ENCODE measurements at places on chromosomes 13 and 19. TPM values are rescaled to one million over a fixed set of nuclear protein-coding genes. Genes with fewer than 3 reads are reported as not detected.
A peak's percentile ranks its signal among the peaks of the same experiment; 100 is the strongest.

The FSD1 gene
- 0.31 TPM for total RNA-seq

The FPR3 gene
- total RNA-seq, result 8.8 TPM

The NFIX gene
- 131 TPM for total RNA-seq

The ZNF416 gene
- total RNA-seq, result 6.4 TPM

DNA sequence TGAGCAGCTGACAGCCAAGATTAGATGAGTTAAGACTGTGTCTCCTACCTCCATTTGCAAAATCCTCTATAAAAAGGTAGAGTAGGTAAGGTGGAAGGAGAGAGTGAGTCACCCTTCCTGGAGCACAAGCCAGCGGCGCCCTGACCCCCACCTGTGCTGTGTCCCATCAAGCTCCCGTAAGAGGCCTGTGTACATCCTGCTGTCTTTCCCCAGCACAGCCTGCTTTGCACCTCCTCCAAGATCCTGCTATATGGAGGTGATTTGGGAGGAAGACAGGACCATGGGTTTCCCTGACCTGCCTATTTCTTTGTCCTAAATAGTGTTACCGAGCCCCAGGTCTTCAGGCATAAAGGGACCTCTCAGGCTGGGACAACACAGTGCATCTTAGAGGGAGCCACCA, 62.3 kb upstream of the UQCRFS1 start:
- peak; percentile 9 for DNase-seq

- DNase-seq, result no peak
Measured at GRCh38 chr13:39385621-39386231, 217.3 kb downstream of the LHFPL6 start.

- DNase-seq, result no peak
Measured at GRCh38 chr19:12949363-12950283, 4.0 kb downstream of the RAD23A start.

- DNase-seq, result no peak
Measured at GRCh38 chr19:53007200-53007599, 6.5 kb upstream of the ERVV-1 start.

DNA sequence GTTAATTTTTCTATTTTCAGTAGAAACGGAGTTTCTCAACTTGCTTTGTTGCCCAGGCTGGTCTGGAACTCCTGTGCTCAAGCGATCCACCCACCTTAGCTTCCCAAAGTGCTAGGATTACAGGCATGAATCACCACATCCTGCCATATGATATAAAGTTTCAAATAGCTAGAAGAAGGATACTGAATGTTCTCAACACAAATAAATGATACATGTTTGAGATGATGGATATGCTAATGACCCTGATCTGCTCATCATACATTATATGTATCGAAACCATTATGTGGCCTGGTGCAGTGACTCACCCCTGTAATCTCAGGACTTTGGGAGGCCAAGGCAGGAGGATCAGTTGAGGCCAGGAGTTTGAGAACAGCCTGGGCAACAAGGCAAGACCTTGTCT, 11.5 kb downstream of the CIB3 start:
- DNase-seq, result no peak

DNA sequence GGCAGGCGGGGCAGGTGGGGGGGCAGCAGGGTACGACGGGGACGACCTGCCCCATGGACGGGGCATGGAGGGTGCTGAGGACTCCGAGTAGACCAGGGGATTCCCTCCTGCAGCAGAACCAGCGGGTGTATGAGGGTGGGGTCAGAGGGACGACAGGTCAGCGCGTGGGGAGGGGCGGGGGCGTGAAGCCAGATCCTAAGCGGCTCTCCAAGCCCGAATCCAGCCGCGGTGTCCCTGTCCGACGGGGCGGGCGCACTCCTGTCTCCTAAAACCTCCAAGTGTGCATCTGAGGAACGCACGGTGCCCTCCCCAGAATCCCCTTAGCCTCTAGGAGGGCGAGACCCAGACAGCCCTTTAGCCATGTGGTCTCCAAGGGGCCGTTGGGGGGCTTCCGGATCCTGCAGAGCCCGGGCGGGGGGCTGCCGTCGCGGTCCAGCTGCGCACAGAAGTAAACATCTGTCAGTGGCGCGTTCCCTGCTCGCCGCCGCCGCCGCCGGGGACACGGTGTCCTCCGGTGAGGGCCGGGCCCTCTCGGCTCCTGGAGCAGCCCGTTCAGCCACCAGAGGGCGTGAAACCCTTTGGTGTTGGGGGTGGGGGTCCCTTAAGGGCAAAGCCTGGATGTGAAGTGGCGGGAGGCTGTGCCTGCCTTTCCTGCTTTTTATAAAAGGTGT, 730 bp downstream of the NRTN start:
- no peak for DNase-seq

DNA sequence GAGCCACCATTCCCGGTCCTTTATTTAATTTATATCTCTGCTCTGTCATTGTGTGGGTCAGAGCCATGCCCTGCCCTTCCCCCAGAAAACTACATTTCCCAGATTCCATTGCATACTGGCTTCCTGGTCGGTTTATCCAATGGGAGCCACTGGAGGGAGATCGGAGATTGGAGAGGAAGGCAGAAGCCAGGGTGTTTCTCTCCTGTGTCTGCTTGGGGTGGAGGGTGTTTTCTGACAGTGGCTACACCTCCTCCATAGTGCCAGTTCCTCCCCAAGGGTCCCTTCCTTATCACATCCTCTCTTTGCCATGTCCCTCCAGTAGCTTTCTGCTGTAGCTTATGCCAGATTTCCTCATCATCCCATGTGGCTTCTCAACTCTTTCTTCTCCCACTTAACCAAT, 19.0 kb downstream of the OLFM2 start:
- no peak for DNase-seq

GRCh38 chr19:48483301-48483700, 14.1 kb downstream of the CYTH2 start:
- no peak for DNase-seq

DNA sequence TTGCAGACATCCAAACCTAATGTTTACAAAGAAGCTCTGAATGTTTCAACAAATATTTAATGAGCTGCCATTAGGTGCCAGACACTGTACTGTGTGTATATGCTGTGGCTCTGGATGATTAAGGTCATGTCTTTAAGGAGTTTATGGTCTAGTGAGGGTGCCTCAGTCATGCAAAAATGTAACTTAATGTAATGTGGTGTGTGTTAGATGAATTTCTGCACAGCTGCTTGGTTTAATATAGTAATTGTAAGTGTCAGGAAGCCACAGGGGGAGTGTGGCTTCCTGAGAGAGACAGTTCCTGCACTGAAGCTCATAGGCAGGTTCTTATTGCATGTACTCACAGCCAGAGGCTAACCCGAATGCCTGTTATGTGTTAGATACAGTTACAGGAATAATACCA, 43.3 kb downstream of the SPATA13 start:
- DNase-seq, result no peak

DNA sequence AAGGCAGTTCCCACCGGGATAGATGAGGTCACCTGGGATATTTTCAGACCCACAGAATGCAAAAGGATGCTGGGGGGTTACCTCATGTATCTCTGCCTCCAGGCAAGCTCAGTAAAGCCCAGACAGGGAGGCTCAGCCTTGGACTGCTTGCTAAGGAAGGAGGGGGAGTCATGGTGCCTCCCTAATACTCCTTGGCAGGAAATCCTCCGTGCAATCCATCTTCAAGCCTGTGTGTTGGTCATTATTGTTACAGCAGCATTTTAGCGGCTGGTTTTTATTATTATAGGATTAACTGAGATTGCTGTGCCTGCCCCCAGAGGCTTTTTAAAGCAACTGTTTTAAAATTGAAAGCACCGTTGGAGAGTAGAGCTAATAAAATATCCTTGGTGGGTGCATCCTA, 188.5 kb upstream of the UBL3 start:
- no peak for DNase-seq

DNA sequence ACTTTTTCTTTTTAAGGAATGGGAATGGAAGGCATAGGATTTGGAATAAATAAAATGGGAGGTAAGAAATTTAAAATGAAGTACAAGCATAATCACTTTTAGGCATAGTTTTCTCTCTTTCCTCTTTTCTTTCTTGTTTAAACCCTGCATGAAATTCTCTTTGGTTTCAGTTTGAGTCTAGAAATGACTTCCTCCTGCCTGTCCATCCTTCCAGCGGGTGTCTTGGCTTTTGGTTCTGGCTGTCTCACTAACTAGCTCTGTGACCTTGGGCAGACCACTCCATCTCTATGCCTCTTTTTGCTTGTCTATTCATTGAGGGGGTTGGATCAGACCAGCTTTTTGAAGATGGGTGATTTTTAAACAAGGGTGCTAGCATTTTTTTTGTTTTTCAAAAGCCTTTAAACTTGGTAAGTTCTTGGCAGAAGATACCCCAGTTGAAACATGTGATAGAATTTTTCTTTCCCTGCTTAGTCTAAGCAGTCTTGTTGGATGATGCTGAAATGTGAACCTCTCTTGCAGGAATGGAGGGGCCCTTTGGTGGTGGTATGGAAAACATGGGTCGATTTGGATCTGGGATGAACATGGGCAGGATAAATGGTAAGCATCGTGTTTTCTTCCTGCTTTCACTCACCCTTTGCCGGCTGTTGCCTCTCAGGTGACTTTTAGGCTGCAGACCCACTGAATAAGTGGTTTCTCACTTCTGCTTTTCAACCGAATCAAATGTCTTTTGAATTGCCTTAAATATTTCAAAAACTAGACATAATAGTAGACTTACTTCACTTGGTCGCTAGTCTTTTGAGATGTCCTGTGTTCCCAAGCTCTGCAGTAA, 28.6 kb downstream of the PRAM1 start:
- DNase-seq, result no peak

GRCh38 chr13:31996601-31997000, 35.0 kb upstream of the FRY start:
- no peak for DNase-seq

- no peak for DNase-seq
Measured at GRCh38 chr13:94061301-94061700, 418.2 kb downstream of the DCT start.

All from sciatic nerve (tissue), 2 donors.